ENCODE measurements at places on chromosomes 5 and 9. TPM values are rescaled to one million over a fixed set of nuclear protein-coding genes. Genes with fewer than 3 reads are reported as not detected.

Gene ANKRD20A1
- 0.05 TPM for total RNA-seq

DNA sequence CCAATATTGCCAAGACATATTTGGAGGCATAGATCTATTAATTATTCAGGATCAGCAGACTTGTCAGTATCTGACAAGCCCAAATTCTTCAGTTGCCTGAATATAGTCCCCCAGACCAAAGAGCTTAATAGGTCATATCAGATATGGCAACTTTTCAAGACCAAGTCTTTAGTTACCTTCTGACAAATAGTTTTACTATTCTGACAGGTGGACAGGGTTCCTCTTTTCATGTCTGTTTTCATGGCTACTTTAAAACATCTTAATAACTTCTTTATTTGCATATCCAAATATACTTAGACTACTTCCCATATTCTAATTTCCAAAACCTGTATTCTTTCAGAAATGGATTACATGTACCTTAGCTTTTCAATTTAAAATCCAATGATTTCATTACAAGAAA, 65.4 kb downstream of the AUH start:
- no peak overlapping the region for H3K4me3 ChIP-seq
- peaks cover 2% of the 10 kb centered on the region for H3K36me3 ChIP-seq
- H3K4me1 ChIP-seq, result no peaks in the 10 kb centered on the region
- no peak for DNase-seq
- H3K27ac ChIP-seq, result no peak overlapping the region
- no peaks in the 10 kb centered on the region for H3K27me3 ChIP-seq

Gene GNA14
- total RNA-seq, result not detected

DNA sequence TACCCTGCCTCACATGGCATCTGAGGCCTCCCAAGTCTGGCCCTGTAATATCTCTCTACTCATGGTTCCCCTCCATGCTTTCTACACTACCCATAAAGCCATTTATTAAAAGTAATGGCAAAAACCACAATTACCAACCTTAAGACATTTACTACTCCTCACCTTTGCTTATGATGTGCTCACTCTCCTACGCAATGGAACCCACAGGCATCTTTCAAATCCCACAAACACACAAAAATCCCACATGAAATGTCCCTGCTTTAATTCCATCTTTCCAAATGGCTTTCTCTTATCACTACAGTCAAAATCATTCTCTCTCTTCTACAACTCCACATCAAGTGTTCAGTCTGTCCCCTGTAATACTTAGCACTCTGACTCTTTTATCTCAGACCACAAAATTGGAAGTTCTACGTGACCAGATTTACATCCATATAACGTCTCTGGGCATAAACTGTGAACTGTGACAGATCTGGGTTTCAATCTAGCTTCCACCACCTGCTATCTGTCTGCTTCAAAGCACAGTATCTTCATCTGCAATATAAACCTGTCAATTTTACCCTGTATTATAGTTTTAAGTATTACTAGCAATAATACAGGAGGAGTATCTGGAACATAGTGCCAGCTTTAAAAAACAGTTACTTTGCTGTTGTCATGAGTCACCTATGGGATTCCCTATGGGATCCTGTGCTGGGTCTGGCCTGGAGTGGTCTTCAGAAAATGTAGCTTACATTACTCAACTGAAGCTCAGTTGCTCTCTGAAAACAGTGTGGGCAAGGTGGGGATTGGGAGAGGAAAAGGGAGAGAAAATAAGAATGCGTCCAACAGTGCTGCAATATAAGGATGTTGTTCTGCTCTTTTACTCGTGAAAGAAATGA, 137.1 kb upstream of the TRIM32 start:
- H3K4me3 ChIP-seq, result no peak overlapping the region
- no peaks in the 10 kb centered on the region for H3K27me3 ChIP-seq

DNA sequence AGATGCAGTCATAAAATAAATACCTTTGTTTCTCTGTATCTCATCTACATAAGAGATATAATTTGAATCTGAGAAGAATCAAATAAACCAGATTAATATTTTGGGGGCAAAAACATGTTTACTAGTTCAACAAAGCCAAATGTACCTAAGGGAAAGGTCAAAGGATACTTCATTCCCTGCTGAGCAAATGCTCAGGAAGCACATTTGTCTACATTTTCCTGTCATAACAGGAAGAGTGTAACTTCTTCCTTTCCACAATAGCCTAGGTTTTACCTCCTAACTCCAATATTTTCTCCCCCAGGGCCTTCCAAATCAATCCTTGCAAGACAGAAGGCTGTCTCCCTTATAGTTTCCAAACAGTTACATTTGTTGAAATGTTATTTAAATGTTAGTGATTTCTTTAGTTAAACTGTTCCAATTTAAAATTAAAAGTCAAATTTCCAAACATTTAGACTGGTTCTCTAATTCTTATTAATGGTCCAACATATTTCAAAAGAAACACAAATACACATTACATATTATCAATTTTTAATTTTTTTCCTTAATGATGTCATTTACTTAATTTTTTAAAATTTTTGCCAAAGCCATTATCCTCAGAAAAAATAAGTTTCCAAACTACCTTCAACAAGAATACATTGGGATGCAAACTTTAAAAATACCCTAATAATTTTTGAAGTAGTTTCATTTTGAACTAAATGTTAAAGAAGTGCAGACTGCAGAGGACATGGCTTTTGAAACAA, 67.8 kb downstream of the MEF2C start:
- H3K27me3 ChIP-seq, result no peaks in the 10 kb centered on the region
- DNase-seq, result no peak
- H3K4me3 ChIP-seq, result no peak overlapping the region
- peaks cover 16% of the 10 kb centered on the region for H3K36me3 ChIP-seq
- peaks cover 16% of the 10 kb centered on the region for H3K4me1 ChIP-seq
